NCI-H526 treated with DMSO at 0.1 percent for 48 hours (cell line): ENCODE measurements at places on chromosomes 1 and 21.

DNA sequence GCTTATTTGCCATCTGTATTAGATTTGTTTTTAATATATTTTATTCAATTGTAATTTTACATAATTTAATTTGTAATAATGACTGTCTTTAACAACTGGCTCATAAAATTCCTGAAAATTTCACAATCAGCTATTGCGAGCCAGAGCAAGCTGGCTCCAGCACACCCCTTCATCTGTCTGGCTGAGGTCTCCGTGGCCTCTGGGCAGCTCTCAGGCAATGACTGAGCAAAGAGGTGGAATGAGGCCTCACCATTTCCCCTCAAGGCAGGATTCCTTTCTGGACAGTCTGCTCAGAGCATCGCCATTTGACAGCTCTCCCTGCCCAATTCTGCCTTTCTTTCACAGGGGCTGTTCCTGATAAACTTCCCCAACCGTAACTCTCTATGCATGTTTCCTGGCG is 5.8 kb upstream of the KANK4 start:
- DNase-seq, result no peak

GRCh38 chr1:89206373-89206772 is 7.6 kb upstream of the GBP4 start:
- DNase-seq, result no peak

- DNase-seq, result no peak
Measured at GRCh38 chr1:75165264-75165663, 31.1 kb downstream of the LHX8 start.

DNA sequence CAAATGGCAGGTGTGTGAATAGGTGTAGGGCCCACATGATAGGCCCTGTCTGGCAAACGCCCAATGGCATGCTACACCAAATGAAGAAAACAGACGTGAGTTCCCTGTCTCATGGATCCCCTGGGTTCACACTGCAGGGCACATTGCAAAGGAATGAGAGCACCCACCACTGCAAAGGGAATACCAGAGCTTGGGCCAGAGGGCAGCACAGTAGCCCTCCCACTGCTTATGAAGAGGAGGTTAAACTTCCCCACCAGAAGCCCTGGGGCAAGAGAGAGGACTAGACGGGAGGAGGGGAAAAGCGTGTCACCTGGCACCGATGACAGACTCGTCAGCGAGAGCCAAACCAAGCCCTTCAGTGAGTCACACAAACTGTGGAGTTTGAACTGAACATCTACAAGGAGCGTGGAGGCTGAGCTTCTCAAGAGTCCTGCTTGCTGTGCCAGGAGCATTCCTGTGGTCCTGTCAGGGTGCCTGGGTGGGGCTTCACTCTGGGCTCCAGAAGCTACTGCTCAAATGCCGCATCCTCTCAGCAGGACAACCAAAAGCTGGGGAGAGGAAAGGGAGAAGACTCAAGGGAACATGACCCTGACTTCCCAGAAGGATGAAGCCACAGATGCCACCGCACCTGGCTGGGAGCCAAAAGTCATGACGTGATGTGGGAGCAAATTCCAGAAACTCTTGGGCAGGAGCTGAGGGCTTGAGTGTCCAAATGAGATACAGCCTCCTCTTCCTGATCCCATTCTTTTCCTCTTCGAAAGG is 61.1 kb downstream of the TOMM20 start:
- DNase-seq, result no peak

GRCh38 chr1:226094451-226094850 is 31.9 kb downstream of the H3-3A start:
- no peak for DNase-seq

DNA sequence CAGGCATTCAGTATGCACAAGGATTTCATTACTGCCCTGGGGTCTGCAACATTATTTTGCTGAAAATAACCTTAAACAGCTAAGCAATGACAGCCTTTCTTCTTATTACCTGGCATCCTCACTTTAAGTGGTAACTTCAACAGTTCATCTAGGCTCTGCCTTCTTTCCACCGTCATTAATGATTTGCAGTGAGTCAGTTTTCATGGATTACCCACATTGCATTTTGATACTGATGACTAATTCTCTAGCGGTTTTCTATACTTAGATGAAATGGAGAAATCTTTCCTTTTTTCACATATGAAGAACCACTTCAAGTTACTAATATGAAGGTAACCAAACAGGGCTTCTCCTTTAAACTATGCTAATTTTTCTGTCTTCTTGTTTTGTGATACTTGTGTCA is 226.9 kb upstream of the TMPRSS15 start:
- DNase-seq, result no peak

DNA sequence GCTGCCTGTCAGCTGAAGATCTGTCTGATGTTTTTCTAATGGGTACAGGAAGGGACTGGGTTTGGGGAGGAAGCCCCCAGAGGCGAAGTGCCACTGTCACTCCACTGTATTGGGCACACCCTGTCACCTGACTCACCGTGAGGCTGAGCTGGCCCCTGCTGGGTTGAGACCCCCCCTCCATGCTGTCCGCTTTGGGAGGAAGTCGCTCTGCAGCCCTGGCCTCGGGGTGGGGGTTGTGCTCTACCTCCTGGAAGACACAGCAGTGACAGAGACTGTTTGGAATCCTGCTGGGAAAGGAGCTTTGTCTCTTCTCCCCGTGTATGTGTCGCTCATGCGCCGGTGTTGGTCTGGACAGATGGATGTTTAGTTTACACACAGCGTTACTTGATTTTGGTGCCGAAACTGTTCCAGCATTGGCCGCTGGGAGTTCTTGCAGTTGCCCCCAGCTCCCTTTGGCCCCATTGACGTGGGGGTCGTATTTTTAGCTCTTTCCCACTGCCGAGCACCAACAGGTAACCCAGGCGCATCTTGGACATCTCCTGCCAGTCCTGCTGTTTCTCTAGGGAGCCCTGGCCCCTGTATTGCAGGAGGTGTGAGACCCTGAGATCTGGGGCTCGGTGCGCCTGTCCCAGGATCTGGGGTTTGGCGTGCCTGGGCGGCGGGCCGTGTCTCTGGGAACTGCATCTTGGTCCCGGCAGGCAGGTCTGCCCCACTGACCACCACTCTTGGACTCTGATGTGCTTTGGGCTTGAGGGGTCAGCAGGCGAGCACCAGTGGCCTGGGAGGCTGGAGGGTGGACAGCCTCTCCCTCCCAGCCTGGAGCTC is 30.3 kb downstream of the SLX9 start:
- DNase-seq, result no peak

- no peak for DNase-seq
Measured at GRCh38 chr1:21655748-21656147, 13.4 kb downstream of the RAP1GAP start.

GRCh38 chr1:51044199-51044598 is 57.8 kb upstream of the C1orf185 start:
- no peak for DNase-seq

DNA sequence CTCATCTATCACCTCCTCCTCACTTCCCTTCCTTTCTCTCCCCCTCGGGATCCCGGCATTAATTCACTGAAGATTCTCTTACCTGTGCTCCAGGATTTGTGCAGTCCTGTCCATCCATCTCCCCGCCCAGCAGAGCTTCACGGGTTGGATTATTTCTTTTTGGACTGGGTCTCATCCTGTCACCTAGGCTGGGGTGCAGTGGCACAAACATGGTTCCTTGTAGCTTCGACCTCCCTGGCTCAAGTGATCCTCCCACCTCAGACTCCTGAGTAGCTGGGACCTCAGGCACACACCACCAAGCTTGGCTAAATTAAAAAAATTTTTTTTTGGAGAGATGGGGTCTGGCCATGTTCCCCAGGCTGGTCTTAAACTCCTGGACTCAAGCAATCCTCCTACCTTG is 12.3 kb upstream of the CSF3R start:
- no peak for DNase-seq
